ENCODE measurements at places on chromosomes 12 and 14. TPM values are rescaled to one million over a fixed set of nuclear protein-coding genes. Genes with fewer than 3 reads are reported as not detected.

- no peak for DNase-seq
These were observed 66.4 kb upstream of the BMP4 start for GRCh38 chr14:54023027-54023426.

Gene DPF3
- total RNA-seq: 3.2 TPM

Gene NAA30
- 18.8 TPM for total RNA-seq

Gene ZDHHC22
- not detected for total RNA-seq

GRCh38 chr12:95701722-95702418 lies 88.7 kb downstream of the NTN4 start:
- DNase-seq: peak; percentile 7

Gene ACVRL1
- 10.3 TPM for total RNA-seq

GRCh38 chr12:33531261-33531660 lies 91.6 kb upstream of the SYT10 start:
- no peak for DNase-seq

DNA sequence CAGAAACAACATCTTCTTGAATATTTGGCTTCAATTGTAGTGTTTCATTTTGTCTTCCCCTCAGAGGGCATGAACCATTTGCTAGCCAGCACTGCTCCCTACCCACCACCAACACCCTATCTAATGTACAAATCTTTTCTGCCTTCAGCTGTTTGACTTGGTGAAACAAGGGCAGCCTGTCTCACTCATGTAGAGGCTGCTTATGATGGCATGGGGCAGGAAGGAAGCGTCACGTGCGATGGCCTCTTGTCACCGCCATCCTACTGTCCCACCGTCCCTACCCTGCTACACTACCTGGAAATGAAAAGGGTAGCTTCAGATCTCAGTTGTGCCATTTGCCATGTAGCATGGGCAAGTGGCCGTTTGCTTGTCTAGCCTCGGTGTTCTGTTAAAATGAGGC lies 29.9 kb upstream of the LRTM2 start:
- DNase-seq: no peak

- DNase-seq: no peak
These were observed 19.2 kb downstream of the CLIP1 start for GRCh38 chr12:122403115-122403770.

GRCh38 chr14:24959791-24960331 lies 90.1 kb downstream of the STXBP6 start:
- DNase-seq: no peak

DNA sequence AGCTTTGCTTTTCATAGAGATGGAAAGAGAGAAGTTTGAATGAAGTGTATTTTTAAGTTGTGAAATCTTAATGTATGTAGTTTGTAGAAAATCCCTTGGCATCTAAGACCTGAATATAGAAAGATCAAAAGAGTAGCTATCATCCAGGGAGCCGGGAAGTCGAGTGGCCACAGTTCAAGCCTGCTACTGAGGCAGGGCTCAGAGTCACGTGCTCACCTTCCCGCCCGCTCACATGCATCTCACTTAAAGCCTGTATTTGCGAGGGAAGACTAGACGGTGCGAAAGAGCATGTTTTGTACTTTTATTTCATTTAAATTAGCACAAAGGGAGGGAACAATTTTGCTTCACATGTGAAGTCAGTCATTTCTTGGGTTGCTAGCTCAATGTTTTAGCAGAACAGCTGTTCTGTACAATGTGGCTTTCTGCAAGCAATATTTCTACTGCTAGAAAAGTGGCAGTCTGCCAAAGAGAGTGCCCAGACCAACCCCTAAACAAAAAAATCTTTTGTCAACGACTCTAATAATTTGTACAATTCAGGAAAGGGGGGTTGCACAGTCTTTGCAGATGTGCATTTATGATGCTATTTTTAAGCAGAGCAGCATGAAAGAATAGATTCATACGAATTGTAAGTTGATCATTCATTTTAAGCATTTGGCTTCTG lies 290.7 kb downstream of the NPAS3 start:
- DNase-seq: peak; percentile 29

- DNase-seq: no peak
These were observed 12.0 kb downstream of the NGDN start for GRCh38 chr14:23481362-23481970.

- no peak for DNase-seq
These were observed 25.2 kb downstream of the TMEM30B start for GRCh38 chr14:61255968-61256367.

Gene COCH
- 4.1 TPM for total RNA-seq

- peak; percentile 62 for DNase-seq
These were observed 52.2 kb downstream of the KRT80 start for GRCh38 chr12:52139579-52140062.

DNA sequence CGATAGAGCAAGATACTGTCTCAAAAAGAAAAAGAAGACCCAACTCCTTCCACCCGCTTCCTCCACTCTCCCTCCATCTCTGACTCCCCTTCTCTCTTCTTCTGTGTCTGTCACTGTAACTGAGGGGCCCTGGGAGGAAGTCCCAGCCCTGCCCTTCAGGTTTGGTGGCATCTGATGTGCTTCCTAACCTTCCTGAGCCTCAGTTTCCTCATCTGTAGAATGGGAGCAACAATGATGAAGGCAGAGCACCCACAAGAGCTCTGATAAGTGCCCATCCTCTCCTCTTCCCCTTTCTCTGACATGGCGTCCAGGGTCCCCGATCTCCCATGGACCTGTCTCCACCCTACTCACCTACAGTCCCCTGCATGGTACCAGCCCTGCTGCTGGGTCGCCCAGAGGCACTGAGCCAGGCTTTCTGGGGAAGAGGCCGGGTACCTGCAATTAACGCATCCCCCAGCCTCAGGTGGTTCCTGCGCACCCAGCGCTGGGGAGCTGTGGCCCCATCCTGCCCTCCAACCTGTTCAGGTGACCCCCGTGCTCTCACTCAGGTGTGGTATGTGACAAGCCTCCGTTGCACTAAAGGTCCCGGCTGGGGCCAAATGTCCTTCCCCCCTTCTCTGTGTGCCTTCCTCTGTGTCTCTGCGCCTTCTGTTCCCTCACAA lies 13.2 kb downstream of the FOXN4 start:
- no peak for DNase-seq

- no peak for DNase-seq
These were observed 266.8 kb upstream of the CLEC14A start for GRCh38 chr14:38522724-38523123.

Gene STON2
- 1.6 TPM for total RNA-seq

- peak; percentile 47 for DNase-seq
These were observed 92.7 kb upstream of the DNM1L start for GRCh38 chr12:32586390-32586789.

DNA sequence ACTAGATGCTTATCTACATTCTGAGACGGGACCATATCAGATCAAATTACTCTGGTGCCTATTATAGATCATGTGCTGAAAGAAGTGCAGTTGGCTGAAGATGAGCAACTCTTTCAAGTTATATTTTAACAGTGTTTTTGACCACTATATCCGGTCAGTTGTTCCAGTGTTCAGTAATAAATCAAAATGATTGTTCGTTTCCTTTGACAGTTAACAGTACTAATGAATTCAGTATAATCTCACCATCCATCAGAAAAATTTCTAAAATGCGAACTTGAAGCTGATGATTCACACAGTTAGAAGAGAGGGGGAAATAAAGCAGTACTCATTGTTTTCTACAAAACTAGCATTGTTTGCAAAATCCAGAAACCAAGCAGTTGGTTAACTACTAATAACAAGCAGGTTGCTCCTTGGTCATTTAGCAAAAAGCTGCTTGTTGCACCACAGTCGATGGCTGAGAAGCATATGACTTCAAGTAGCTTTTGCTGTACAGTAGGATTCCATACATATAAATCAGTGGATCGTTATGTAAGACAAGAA lies 2.3 kb downstream of the RPS6KA5 start:
- DNase-seq: peak; percentile 83

Gene CDKN3
- total RNA-seq: 104 TPM

DNA sequence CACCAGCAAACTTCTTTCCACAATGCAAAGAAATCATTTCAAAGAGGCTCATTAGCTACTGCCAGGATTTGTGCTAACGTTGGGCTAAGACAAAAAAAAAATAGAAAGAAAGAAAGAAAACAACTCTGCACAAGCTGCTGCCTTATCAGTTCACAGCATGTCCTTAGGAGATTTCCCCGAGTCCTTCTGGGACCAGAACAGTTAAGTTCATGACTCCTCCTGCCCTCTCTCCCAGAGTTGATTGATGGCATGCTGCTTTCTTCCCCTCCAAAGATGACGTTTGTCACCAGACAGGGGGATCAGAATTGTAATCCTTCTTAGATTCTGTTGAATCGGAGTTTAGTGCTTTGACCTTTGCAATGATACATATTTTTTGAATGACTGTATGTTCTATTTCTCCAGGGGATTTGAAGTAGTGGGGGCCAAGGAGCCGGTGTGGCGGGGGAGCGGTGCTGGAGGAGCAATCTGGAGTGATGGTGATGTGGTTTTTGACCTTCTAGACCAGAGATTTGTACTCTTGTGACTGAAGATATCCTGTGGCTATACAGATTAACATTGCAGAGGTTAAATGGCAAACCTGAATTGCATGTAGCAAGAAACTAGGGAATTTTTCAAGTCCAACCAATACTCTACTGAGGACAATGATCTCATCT lies 409.2 kb upstream of the TMPO start:
- DNase-seq: no peak

Gene RNF212B
- not detected for total RNA-seq

- peak; percentile 48 for DNase-seq
These were observed 2.3 kb upstream of the PRPH start for GRCh38 chr12:49292729-49293055.

Gene KANSL2
- 51.3 TPM for total RNA-seq

GRCh38 chr12:50351120-50352043 lies 45.0 kb downstream of the FAM186A start:
- no peak for DNase-seq

DNA sequence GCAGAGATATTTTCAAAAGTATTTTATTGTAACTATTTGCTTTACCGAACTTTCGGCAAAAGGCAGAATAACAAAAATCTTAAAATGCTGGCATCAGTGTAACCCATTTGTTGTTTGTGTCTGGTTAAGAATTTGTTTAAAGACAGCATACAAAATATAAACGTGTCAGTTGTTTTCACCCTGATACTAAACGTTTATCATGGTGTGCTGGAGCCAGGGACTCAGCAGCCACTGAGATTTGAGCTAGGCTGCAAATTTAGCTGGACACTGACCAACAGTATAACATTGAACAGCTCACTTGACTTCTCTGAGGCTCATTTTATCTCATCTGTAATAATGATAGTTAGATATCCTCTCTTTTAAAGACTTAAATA lies 183.7 kb downstream of the TMTC3 start:
- no peak for DNase-seq

Gene GPRC5A
- total RNA-seq: 53.5 TPM

GRCh38 chr14:64944041-64944440 lies 1.5 kb upstream of the GPX2 start:
- no peak for DNase-seq

DNA sequence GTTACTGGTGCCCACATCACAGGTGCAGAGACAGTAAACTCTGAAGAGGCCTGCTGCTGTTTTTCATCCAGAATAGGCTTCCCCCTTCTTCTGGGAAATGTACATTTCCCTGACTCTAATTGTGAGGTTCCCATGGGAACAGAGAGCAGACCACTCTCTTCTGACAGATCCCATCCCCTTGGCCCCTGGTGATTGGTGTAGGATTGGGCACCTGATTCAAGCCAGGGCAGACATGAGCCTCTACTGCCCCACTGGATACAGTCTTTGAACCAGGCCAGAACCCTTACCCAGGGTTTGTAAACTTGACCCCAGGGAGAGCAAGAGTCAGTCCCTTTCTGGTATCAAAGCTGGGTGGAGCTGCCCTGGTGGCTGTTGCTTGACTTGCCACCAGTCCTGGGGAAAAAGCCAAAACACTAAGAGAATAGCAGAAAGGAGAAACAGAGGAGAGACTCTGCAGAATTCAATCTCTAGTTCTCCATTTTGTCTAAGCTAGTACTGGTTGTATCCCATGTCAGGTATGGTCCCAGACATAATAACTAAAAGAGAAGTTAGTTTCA lies 14.8 kb upstream of the NFYB start:
- no peak for DNase-seq

GRCh38 chr12:55737581-55738122 lies 5.3 kb upstream of the GDF11 start:
- no peak for DNase-seq

Gene HHIPL1
- total RNA-seq: not detected

Gene SLC41A2
- total RNA-seq: 34.7 TPM

- DNase-seq: no peak
These were observed 144.2 kb upstream of the FRMD6 start for GRCh38 chr14:51507511-51507905.

DNA sequence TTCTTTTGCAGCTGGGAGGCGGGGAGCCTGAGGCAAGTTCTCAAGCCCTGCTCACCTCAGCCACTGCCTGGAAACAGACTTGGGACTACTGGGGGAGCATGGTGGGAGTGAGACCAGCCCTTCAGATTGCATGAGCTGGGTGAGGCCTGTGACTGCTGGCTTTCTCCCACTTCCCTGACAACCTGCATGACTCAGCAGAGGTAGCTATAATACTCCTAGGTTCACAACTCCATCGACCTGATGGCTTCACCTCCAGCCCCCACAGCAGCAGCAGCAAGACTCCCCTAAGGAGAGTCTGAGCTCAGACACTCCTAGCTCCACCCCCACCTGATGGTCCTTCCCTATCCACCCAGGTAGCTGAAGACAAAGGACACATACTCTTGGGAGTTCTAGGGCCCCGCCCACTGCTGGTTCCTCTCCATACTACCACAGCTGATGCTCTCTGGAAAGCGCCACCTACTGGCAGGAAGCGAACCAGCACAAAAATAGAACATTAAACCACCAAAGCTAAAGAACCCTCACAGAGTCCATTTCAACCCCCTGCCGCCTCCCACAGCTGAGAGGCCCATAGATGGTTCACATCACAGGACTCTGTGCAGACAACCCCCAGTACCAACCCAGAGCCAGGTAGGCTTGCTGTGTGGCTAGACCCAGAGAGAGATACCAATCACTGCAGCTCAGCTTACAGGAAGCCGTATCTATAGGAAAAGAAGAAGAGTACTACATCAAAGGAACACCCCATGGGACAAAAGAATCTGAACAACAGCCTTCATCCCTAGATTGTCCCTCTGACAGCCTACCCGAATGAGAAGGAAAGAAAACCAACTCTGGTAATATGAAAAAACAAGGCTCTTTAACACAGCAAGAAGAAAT lies 68.7 kb downstream of the RPAP3 start:
- peak; percentile 59 for DNase-seq

Gene TMPRSS12
- not detected for total RNA-seq

DNA sequence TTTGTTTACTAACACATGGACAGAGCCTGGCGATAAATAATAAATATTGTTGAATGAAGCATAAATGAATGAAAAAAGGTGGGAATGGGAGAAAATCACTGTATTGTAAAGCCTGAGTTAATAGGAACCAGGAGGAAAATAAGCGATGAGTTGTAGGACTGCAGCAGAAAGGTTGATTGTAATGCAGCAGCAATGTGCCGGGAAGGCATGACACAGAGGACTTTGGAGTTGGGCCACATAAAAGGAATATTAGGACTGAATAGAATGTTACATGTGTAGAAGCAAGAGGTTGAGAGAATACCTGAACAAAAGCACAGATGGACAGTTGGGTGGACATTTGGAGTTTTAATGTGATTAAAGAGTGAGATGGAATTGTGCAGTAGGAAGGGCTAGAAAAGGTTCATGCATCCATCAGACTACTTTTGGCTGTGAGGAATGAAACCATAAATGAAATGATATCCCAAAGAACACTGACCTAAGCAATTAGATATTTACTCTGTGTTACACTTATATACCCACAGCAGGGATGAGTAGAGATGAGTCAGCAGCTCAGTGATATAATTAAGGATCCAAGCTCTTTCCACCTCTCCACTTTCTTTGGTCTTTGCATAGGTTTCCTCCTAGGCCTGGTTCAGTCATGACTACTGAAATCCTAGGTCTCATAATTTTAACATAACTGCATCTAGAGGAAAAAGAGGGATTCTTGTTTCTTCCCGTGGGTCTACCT lies 55.4 kb downstream of the CCER1 start:
- DNase-seq: peak; percentile 57

Gene KRT82
- total RNA-seq: not detected
